ENCODE measurements at places on chromosomes 5 and 9.

DNA sequence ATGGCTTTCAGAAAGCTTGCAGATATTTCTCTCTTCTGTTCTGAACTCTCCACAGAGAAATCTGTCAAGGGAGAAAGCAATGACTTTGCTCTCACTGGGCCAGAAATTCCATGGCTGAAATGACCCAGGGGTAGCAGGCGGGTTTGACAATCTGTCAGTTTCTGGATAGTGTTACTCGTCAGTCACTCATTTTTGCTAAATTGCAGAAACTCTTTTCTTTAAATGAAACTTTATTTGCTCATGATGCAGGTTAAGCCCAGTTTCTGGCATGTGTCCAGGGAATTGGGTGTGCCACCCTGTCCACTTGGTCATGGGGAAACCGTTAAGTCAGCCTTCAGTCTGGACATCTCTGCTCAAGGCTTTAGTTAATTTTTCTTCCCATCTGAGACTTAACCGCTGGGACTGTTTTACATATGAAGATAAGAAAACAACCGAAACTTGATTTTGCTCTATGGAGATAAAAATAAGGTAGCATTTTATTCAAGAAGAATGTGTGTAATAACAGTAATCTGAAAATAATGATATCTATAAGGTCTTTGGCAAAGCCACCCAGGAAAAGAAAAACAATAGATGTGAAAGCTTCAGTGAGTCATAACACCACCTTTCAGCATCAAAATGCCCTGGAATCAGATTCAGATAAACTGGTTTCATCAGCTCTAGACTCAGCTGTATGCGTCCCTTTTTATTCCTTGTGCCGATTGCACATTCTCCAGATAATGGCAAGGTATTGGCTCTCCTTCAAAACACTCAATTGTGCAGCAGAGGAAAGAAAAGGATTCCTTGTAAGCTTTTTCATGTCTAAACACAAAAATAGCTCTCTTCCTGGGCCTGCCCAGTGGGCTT, 308.3 kb downstream of the ZSWIM6 start:
- DNase-seq: no peak

DNA sequence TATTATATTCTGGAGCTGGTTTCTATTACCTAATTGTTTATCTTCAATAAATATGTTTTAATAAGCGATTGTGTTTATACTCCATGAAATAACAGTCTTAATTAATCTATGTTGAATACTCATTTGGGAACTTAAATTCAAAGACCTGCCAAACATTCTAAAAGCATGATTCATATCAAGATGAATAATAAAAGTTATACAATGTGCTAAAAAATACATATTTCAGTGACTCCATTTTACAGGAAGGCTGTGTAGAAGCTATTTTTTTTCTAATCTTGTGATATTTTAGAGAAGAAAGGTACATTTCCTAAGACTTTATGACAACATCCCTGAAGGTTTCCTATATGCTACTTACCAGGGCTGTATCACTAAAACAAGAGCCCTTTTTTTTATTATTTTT, 417.9 kb downstream of the NFIB start:
- no peak for DNase-seq

DNA sequence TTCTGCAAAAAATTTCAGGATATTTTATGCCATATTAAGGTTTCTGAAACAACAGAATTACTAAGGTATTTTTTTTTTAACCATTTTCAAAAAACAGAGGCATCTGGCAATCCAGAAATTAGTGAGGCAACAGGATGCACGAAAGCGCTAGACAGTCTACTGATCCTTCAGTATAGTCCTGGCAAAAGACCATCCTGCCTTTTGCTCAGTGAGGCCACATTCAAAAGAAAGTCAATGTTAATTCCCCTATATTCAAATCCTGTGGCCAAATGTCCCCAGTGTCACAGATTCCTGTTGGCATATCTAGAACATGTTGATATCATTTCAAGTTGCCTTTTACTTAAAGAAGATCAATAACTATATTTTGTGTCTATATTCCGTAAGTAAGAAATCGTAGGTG, 13.1 kb upstream of the NFIB start:
- no peak for DNase-seq

GRCh38 chr5:136129445-136129844, 3.2 kb upstream of the SMAD5 start:
- DNase-seq: no peak

- DNase-seq: no peak
Measured at GRCh38 chr9:131468031-131468430, 34.7 kb upstream of the POMT1 start.

DNA sequence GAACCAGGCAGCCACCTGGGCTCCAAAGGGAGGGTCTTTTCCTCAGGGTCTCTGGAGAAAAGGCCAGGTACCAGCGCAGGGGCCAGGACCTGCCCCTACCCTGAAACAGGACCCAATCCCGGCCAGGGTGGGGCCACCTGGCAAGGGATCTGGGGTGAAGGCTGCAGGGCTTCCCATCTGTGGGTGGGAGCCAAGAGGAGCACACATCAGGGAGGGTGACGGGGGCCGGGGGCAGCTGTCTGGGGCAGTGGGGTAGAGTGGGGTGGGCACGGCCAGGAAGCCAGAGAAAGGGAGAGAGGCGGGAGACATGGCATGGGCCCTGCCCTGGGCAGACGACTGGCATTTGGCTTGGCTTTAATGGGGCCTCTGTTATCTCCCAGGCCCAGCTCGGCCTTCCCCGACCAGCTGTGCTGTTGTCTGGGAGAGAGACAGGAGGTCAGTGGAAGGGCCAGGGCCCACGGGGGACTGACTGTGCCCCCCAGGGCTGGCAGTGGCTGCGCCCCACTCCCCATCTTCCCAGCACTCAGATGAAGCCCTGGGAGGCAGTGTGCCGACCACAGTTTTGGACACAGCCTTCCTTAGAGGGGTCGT, 57.2 kb upstream of the RNF130 start:
- DNase-seq: no peak

GRCh38 chr5:78103232-78103918, 191.1 kb downstream of the AP3B1 start:
- DNase-seq: no peak

GRCh38 chr9:96522366-96522765, 72.4 kb downstream of the HABP4 start:
- no peak for DNase-seq

DNA sequence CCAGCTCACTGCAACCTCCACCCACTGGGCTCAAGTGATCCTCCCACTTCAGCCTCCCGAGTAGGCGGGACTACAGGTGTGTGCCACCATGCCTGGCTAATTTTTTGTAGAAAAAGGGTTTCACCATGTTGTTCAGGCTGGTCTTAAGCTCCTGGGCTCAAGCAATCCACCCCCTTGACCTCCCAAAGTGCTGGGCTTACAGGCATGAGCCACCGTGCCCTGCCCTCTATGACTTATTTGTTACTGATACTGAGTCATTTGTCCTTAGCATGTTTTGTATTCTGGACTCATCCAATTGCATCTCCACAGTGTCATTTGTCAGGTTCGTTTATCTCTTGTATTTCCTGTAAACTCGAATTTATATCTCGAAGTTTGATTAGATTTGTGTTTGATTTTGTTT, 2.7 kb upstream of the ITK start:
- DNase-seq: no peak

- DNase-seq: no peak
Measured at GRCh38 chr5:65026816-65027548, 258.3 kb downstream of the CWC27 start.

DNA sequence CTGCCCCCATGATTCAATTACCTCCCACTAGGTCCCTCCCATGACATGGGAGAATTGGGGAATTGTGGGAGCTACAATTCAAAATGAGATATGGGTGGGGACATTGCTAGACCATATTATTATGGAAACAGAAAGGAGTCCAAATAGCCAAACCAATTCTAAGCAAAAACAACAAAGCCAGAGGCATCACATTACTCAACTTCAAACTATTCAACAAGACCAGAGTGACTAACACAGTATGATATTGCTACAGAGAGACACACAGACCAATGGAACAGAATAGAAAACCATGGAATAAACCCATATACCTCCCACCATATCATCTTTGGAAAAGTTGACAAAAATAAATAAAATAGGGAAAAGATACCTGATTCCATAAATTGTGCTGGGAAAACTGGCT, 710.5 kb upstream of the CDH9 start:
- no peak for DNase-seq

DNA sequence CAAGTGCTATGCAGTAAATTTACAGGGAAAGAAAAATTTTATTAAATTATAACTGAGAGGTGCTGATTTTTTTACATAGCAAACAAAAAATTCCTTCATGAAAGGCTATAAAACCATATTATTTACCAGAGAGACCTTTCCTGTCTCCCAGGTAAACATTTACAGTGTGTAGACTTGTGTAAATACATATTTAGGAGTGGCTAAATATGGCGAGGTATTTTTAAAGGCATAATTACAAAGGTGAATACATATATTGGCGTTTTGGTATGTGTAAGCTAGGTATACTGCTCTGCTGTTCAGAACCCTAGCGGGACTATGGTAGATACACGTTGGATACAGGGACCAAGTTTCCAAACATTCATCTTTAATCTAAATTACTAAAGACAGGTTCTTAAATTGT, 170.6 kb upstream of the MEF2C start:
- no peak for DNase-seq

GRCh38 chr5:130868186-130868840, 296.7 kb downstream of the HINT1 start:
- DNase-seq: no peak
